ENCODE measurements at places on chromosomes 11 and 22.
A peak's percentile ranks its signal among the peaks of the same experiment; 100 is the strongest.

DNA sequence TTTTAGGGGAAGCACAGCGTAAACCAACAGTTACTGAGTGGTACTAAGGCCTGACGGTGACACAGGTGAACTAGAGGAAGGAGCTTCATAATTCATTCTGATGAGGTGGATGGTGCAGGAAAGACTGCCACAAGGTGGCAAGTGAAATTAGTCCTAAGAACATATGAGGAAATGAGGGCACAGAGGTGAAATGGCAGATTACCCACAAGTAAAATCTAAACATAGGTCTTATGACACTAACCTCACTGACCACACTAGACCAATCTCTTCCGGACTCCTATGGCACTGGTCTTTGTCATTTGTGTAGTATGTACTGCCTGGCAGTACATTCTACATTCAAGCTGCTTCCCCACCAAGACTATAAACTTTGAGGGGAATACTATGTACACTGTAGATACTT, 20.2 kb downstream of the GAB2 start:
- DNase-seq, result no peak

- DNase-seq, result no peak
Measured at GRCh38 chr22:30241576-30242371, 4.8 kb downstream of the LIF start.

- DNase-seq, result no peak
Measured at GRCh38 chr22:24005201-24005600, at the start of gene GSTT4. Gene GSTT4, minus strand, starts transcription at chr22:24005453. Its CDS starts 97 bp downstream, at chr22:24005356.

DNA sequence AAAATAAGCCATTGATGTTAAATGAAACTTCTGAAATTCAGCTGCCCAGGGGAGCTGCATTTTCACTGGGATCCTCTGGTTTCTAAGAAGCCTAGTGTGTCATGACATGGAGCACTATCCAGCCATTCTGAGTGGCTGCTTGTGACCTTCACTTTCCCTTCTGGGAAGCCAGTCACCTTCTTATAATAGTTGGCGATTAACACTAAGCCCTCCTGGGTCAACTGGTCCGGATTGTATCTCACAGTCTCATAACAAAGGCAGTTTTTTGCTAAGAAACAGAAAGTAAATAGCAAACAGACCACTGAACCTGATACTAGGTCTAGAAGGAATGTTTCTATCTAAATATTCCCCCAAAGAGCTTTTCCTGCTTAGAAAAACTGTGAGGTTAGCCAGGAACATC, 7.9 kb downstream of the CSRP3 start:
- no peak for DNase-seq

DNA sequence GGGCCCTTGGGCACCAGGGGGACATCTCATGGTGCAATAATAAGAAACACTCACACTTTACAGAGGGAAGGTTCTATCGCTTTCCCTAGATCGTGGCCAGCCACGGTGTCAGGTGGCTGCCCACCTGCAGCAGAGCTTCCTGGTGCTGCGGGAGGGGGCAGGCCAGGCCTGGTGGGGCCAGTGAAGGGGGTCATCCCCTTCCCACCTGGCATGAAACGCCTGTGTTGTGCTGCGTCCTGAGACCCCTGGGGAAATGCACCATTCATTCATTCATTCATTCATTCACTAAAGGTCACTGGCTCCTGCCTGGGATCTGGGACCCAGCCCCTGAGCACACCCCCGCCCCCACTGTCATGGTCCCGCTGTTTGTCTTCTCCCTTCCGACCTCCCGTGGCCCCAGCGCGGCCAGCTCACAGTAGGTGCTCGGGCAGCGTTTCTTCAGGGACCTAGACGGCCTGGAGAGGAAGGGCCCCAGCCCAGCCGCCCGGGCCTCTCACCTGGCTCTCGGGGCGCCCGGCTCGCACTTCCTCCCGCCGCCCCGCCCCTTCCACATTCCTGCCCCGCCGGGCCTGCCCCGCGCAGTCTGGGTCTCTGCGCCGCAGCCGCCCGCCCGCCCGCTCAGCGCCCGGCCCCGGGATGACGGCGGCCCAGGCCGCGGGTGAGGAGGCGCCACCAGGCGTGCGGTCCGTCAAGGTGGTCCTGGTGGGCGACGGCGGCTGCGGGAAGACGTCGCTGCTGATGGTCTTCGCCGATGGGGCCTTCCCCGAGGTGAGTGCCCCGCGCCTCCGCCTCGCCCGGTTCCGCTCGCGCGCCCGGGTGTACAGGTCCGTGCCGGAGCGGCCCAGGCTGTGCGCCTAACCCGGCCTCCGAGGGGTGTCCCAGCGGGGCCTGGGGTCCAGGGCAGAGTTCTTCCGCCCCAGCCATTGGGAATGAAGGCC, at the start of gene RHOD:
TSS of gene RHOD (plus strand) at position 581 of the 938 bp plus-strand sequence. CDS start at position 637, 56 bp downstream.
- no peak for DNase-seq

- no peak for DNase-seq
Measured at GRCh38 chr22:20584872-20585638, 77.6 kb downstream of the MED15 start.

DNA sequence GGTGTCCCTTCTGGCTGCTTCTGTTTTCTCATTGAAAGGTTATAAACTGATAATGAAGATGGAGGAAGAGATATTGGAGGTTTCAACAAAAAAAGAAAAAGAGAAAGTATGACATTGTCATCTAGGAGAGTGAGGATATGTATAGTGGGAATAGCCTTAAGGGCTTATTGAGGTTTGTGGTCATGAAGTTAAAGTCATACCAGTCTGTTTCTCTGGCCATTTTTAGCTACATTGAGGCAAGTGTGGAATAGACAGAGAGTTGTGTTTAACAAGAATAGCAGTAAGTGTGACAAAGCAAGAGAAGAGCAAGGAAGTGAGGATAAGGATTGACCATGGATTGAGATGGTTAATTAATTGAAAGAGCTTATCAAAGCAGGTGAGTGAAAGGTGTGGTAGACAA, 110.4 kb downstream of the ELP4 start:
- no peak for DNase-seq

DNA sequence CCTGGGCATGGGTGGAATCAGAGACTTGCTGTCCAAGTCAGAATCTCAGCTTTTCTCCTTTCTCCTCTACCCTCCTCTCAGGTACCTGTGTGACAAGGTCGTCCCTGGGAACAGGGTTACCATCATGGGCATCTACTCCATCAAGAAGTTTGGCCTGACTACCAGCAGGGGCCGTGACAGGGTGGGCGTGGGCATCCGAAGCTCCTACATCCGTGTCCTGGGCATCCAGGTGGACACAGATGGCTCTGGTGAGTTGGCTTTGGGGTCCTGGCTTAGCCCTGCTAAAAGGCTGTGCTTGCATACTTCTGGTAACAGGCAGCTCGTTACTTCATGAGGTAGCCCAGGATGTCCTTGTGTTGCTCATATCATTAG, 10.7 kb downstream of the MCM5 start:
- no peak for DNase-seq

GRCh38 chr11:86245369-86246292, 1.1 kb downstream of the EED start:
- DNase-seq, result no peak

DNA sequence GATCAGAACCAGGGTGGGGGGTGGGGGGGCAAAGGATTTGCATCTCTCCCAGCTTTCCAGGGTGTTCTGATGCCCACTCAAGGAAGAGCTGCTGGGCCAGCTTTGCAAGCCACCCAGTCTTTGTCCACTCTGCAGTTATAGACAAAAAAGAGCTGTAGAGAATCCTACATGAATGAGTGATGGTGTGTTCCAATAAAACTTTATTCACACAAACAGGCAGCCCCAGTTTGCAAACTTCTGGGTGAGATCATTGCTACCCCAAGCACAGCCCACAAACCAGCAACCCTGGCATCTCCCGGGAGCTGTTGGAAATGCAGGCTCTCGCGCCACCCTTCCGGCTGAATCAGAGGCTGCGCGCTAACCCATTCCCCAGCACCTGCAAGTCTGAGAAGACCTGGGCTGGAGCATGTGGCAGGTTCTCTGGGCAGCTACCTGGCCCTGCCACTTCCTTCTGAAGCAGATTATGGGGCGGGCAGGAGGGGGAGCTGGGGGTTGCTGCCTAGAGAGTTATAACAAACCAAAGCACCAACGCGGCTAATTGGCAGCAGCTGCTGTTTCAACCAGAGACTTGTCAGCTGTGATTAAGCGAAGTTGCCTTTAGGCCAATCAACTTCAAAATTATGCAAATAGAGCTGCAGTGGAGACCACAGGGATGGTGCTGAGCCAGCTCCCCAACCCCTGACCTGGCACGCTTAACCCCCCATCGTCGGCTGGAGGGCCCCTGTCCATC, 3.8 kb upstream of the SHISAL1 start:
- DNase-seq, result no peak

GRCh38 chr22:38273135-38273826, 471 bp upstream of the TMEM184B start:
- no peak for DNase-seq

- peak; percentile 64 for DNase-seq
Measured at GRCh38 chr11:44632466-44633123, 67.1 kb downstream of the CD82 start.

DNA sequence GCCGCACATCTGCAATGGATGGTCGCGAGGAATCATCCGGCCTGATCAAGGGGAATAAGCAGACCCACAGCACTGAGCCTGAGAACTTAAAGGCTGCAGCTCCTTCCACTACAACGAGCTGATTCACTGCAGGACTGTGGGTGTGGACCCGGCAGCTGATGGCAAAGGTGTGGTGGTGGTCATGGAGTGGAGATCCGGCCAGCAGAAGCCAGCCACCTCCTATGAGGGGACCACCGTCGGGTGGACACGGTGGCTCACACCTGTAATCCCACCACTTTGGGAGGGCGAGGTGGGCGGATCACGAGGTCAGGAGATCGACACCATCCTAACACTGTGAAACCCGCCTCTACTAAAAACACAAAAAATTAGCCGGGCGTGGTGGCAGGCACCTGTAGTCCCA, 66.4 kb downstream of the DGCR2 start:
- DNase-seq, result no peak

GRCh38 chr22:29801796-29802195, 34.6 kb downstream of the UQCR10 start:
- no peak for DNase-seq

DNA sequence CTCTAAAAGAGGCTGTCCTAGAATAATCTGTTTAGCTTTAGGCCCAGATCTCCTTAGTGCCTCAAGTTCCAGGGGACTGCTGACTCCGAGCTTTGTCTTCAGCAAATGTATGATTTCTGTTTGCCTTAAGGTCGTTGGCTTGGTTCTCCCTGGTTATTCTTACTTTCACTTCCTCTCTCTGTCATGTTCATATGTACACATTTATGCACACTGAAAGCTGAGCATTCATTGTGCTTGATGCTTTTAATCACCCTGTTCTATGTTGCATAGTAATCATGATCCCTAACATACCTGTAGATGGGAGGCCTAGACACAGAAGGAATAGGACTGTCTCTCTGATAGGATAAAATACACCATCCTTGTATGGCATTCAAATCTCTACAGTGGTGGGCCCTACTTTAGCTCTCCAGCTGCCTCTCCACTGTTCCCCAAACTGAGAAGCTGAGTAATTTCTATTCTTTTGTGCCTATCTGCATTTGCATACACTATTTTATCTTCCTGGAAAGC, 7.2 kb downstream of the PPFIBP2 start:
- DNase-seq, result no peak

- no peak for DNase-seq
Measured at GRCh38 chr11:62024936-62025486, 57.6 kb upstream of the FTH1 start.

DNA sequence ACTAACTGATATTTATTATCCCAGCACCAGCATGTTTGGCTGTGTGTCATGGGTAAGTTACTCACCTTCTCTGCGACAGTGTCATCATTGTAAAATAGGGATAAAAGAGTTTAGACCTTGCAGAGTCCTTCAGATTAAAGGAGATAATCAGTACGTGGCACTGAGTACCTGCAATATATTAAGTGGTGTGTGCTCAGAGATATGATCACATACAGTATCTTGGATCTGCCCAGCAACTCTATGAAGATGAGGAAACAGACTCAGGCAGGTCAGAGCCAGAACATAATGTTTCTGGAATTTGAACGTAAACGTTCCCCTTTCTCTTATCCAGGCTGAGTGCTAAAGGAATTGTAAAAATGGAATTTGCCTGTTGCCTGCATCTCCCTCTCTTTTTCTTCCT, 46.9 kb upstream of the ELF5 start:
- DNase-seq, result no peak

DNA sequence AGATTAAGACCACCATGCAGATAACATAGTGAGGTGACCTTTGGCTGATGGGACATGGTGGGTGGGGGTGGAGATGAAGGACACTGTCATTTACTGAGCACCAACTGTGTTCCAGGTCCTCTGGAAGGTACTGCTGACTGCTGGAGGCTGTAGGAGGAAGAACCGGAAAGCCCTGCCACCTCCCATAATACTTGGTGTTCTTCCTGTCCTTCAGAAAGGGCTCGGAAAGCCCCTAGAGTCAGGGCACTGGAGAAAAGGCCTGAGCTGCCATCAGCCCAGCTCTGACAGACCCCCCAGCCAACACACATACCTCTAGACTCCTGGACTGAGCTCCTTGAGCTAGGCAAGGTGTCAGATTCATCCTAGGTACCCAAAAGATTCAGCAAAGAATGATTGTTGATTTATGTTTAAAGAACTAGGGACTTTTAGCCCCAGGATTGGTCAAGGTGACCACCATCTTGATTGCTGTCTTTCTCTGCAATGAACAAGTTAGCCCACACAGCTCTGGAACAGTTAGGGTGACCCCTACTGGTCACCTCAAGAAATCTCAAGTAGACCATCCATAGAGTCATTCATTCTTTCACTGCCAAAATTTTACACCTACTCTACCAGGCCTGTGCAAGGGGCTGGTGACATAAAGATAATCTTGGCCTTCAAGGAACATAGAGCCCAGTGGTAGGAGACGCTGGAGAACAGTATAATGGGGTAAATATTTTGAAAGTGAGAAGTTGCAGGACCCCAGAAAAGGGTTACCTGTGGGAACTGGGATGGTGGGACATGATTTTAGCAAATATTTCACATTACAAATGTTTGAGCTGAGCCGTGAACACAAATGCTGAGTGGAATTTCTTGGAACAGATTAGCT, 39.4 kb downstream of the IRAG1 start:
- DNase-seq, result no peak

DNA sequence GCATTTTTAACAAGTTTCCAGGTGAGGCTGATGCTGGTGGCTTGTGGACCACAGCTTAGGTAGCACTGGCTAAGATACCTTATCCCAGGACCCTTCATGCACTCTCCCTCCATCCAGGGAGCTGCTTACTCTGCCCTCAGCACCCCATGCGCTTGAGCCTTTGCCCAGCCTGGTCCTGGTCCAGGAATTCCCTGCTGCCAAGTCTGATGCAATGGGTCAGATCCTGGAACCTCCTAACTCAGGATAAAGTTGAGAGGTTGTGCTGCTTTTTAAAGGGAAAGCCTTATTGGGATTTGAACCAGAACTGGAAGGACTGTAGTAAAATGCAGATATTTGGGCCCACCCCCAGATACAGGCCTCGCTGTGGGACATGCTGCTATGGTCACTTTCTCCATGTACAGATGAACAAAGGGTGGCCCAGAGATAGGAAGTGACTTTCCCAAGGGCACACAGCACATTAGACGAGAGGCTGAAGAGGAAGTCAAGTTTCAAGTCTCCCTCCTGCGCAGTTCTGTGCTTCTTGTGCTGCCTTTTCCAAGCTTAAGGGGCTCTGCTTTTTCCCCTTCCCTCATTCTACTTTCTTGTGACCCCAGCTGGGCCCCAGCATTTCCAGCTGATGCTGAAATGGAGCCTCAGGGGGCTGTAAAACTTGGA, 824 bp upstream of the LGALS12 start:
- DNase-seq, result peak; percentile 53
